ENCODE measurements at places on chromosomes 2 and 18.

DNA sequence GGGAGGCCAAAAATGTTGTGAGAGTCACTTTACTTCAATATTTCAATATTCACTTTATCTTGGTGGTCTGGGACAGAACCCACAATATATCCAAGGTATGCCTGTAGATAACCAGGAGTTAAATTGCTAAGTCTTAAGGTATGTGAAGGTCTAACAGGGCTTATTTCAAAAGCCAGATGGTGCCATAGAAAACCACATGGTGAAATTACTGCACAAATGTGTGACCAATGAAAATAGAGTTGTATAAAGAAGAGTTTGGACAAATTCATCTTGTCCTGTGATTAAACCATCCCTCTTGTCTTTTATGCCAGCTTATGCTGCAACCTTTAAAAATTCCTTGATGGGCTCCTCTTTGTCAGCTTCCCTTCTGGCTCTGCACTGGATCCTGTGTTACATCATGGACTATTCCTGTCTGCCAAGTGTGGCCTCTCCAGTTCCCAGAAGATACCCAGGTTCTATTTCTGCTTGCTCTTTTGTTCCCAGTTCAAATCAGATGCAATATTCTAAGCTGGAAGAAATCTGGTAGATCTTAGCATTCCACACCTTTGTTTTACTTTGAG, 46.8 kb downstream of the ANTXR1 start:
- DNase-seq = no peak

- DNase-seq = peak; percentile 10
These were observed 39.4 kb downstream of the MAP2 start for GRCh38 chr2:209463226-209463625.

DNA sequence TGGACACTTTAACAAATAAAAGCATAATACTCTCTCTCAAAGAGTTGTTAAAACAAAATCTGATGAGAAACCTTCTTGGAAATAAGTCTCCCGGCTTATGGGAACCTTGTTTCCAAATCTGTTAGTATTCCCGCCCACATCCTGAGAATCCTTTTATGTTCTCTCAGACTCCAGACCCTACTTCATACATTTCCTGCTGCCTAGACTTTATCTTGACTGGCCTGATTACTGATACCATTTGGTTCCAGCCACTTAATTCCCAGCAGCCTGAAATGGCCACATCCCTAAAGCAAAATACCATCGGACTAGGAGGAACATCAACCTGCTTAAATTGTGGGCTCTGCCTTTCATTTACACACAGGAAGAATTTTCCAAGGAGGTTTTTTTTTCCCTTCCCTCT, 79.1 kb upstream of the CYP1B1 start:
- DNase-seq = peak; percentile 67

DNA sequence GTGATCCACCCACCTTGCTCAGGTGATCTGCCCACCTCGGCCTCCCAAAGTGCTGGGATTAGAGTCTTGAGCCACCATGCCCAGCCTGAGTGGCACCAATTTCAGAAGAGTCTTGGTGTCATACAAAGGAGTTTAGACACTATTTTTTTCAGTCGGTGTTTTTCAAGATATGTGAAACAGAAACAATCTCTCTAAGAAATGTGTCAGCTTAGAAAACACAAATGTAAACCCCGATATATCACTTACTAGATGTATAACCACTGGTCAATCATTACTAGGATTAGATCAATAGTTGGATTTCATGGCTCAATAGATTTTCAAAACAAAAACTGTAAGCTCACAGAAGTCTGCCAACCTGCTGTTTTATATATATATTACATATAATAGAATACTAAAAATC, 67.2 kb upstream of the FRZB start:
- no peak for DNase-seq

DNA sequence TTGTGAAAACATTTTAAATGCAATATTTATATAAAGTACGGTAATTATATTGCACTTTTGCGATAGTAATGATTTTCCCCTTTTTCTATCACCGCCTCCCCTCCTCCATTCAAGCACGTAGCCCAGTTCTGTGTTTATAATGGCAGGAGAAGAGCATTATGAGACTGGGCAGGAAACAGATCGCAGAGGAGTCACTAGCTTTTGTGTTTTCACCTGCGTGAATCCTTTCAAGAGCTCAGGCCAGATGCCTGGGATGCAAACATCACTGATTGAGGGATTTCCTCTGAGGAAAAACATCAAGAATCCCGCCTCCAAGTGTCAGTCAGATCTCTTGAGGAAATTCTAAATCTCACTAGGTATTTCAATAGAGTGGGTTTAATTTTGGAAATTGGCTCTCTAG, 178.4 kb upstream of the FN1 start:
- no peak for DNase-seq

GRCh38 chr18:51988277-51988676, 351.7 kb upstream of the DCC start:
- DNase-seq = no peak

- DNase-seq = no peak
These were observed 114.4 kb downstream of the CTNNA2 start for GRCh38 chr2:79627237-79627636.

- no peak for DNase-seq
These were observed 19.3 kb upstream of the ACKR3 start for GRCh38 chr2:236550290-236550689.

DNA sequence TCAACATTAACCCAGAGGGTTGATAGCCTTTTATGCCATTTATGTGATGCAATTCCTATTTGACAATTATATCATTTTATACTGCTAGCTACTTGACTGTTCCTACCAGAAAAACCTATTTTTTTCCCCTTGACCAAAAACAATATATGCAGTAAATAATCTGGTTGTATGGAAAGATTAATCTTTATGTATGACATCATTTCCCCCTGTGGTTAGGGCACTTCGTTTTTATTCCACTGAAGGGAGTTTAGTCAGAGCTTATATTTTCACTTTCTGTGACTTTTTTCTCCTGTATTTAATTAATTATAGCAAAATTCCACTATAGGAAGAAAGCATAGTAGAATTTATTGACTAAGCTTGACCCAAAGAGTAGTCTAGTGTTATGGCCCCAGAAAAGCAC, 107.6 kb downstream of the HAUS1 start:
- no peak for DNase-seq

- no peak for DNase-seq
These were observed 107.8 kb upstream of the XPO1 start for GRCh38 chr2:61645911-61646310.

DNA sequence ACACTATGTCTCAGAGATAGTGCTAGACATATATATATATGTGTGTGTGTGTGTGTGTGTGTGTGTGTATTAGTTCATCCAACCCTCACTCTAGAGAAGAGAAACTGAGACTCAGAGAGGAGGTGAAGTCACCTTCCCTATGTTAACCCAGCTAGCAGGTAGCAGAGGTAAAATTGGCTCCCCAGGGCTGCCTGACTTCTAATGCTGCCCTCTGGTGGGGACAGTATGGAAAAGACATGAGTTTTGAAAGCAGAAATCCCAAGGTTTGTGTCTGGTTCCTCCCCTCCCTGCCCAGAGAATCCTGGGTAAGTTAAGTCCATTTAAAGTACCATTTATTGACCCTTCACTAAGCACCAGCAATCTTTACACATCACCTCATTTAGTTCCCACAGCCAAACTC, 137.7 kb downstream of the THNSL2 start:
- peak; percentile 14 for DNase-seq

- no peak for DNase-seq
These were observed 1080.8 kb upstream of the PIK3C3 start for GRCh38 chr18:40874233-40874632.

GRCh38 chr2:230885463-230886130, 20.9 kb downstream of the ITM2C start:
- DNase-seq = peak; percentile 51

DNA sequence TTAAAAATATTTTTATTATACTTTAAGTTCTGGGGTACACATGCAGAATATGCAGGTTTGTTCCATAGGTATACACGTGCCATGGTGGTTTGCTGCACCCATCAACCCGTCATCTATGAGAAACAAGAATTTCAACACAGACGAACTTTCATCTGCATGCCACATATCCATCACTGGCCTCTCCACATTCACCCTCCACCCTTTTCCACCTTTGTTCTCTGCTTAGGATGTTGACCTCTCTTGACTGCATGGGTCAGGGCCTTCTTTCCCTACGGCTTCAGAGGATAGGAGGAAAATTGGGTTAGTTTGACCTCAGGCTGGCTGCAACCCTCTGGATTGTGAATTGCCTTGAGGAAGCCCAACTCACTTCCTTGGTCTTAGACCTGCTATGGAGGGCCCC, 260.9 kb downstream of the MREG start:
- DNase-seq = no peak

DNA sequence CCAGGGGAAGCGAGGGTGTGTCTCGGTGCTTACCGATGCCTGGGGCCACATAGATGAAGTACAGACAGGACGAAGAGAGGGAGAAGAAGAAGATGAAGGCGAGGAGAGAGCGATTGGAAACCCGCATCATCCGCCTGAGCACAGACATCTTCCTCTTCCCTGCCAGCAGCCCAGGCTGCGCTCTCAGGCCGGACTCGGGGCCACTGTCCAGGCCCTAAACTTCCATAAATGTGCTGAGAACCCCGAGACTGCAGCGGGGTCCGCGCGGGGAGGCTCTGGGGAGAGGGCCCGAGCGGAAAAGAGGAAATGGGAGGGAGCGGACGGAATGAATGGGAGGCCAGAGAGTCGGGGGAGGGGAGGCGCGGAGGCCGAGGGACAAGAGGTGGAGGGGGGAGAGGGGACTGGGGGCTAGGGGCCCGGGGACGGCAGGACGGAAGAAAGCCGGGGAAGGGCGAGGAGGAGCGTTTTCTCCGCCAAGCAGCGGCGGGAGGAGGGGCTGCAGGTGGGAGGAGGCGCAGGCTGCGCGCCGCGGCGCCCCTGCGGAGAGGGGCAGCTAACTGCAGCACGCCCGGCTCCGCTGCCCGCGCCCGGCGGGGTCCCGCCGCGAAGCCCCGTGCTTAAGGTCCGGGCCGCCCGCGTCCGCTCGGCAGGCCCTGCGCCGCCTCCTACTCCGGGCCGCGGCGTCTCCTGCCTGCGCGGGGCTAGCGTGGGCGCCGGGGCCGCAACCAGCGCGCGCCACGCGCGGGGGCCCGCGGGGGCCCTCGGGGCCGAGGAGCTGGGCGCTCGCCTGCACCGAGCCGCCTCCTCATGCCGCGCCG, at the start of gene B4GALT6:
TSS of gene B4GALT6 (minus strand) at position 303 of the 818 bp plus-strand sequence. CDS start at position 148, 155 bp downstream.
- peak; percentile 75 for DNase-seq

DNA sequence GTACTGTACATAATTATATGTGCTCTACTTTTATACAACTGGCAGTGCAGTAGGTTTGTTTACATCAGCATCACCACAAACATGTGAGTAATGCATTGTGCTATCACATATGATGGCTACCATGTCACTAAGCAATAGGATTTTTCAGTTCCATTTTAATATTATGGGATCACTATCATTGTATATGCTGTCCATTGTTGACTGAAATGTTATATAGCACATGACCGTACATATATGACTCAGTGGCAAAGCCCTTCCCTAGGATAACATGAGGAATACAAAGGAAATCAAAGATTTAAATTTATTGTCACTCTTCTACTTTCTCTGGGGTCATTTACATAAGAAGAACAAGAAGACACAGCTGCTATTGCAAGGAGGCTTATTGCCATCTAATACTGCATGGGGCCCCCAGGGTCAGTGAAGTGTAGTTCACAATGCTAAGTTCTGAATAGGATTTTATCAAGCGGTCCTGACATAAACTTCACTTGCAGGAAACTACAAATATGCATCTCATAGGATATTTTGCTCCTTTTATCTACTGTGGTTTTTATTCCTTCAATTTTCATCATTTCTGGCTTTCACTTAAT, 21.8 kb downstream of the PDE1A start:
- peak; percentile 38 for DNase-seq

GRCh38 chr18:76747676-76748075, 74.7 kb upstream of the ZNF236 start:
- DNase-seq = no peak

DNA sequence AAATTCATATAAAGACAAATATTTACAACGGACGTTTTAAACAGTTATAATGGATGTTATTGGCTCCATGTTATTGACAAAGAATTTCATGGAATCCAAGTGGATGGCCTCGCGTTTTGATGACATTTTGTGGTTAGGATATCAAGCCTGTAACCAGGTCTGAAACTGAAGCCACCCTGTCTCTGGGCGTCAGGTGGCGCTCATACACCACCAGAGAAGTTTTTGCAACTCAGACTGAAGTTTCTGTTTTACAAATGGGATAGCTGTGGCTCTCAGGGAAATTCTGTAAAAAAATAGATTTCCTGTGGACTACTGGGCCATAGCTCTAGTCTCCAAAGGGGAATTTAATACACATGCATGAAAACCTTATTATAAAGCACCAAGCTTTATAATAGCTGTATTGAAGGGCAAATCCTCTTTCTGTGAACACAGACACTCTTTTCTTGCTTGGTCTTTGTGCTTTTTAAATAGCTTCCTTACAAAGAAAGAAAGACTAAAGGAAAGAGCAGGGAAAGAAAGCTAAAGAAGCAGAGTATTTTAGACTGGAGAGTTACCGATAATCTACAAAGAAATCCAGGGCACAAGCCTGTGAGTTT, 86.7 kb downstream of the C18orf54 start:
- DNase-seq = peak; percentile 78

GRCh38 chr2:206942592-206943478, 3.5 kb downstream of the CPO start:
- no peak for DNase-seq

DNA sequence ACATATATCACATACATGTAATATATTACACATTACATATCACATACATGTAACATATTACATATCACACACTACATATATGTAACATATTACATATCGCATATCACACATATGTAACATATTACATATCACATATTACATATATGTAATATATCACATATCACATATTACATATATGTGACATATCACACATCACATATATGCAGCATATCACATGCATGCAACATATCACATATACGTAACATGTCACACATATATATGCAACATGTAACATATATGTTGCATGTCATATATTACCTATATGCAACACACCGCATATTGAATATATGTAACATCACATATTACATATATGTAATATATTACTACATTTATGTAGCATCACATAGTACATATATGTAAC, 211.2 kb downstream of the ARL6IP6 start:
- no peak for DNase-seq

GRCh38 chr18:77765468-77765867, 515.8 kb downstream of the GALR1 start:
- peak; percentile 1 for DNase-seq

DNA sequence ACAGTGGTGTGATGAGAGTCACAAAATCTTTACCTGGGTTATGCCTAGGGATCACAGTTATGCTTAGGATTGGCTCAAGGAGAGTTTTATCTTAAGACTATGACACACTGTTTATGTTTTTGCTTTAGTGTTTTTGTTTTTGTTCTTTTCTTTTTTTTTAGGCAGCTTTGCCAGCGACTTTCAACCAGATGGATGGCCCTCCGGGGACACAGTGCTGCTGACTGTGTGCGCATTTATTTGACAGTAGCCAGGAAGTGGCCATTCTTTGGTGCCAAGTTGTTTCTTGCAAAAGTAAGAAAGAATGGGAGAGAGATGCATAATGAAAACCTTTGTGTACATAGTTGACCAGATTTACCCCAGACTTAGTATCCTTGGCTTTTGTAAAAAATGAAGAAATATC, 15.1 kb upstream of the DYNC2LI1 start:
- peak; percentile 54 for DNase-seq

GRCh38 chr18:30527226-30527625, 515.3 kb downstream of the DSC3 start:
- no peak for DNase-seq

Measured in cardiac muscle cell (in vitro differentiated cells and primary cell).